ENCODE measurements at places on chromosomes 13 and 19.
A peak's percentile ranks its signal among the peaks of the same experiment; 100 is the strongest.

DNA sequence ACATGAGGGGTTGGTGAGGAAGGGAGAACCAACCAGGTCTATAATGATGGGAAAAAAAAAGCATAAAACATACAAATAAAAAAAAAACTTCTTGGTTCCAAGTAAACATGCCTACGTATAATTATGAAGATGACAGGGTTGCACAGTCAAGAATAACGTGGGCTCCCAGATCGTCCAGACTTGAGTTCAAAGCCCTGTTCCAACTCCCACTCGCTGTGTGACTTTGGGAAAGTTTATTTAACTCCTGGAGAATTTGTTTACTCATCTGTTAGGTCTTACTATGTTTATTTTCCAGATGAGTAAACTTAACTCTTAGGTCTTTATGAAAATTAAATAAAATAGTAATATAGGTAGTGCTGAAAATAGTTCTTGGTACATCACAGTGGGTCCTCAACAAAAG, 13.8 kb downstream of the STARD13 start:
- DNase-seq, result peak; percentile 26

DNA sequence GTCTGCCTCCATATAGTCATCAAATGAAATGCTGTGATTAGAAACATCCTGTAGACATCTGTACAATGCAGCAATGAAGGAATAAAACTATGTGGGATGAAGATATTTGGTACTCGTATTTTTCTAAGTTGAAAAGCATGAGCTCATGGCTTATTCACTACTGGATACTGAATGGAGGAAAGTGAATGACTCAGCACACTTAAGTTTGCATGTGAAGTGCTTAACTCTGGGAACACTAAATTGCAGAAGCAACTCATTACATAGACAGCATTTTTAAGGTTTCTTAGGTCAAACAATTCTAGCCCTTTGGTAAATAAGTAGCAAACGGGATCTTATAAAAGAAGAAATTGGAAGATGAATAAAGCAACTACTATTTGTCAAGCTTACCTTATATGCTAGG, 429.0 kb upstream of the MIR17HG start:
- peak; percentile 17 for DNase-seq

- DNase-seq, result no peak
These were observed 136.6 kb downstream of the GPC5 start for GRCh38 chr13:91534996-91535395.

- no peak for DNase-seq
These were observed 7.8 kb downstream of the SMARCA4 start for GRCh38 chr19:10968527-10969135.

DNA sequence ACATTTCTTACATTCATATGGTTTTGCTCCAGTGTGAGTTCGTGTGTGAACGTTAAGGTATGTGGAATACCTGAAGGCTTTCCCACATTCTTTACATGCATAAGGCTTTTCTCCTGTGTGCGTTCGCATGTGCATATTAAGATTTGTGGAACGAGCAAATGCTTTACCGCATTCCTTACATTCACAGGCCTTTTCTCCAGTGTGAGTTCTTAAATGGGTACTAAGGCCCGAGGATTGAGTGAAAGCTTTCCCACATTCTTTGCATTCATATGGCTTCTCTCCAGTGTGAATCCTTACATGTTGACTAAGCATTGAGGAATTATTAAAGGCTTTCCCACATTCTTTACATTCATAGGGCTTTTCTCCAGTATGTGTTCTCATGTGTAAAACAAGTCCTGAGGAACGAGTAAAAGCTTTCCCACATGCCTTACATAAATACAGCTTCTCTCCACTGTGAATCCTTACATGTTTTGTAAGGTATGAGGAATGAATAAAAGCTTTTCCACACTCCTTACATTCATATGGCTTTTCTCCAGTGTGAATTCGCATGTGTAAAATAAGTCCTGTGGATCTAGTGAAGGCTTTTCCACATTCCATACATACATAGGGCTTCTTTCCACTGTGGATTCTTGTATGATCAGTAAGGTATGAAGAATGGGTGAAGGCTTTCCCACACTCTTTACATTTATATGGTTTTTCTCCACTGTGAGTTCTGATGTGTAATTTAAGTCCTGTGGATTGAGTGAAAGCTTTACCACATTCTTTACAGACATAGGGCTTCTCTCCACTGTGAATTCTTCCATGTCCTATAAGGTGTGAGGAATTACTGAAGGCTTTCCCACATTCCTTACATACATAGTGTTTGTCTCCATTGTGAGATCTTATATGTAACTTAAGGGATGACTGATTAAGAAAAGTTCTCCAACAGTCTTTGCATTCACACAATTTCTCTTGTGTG, 10.7 kb downstream of the ZNF846 start:
- DNase-seq, result no peak

GRCh38 chr19:39299832-39300231, 3.6 kb downstream of the IFNL1 start:
- no peak for DNase-seq

- DNase-seq, result peak; percentile 52
These were observed 293.6 kb downstream of the DNAJC15 start for GRCh38 chr13:43316946-43317353.

GRCh38 chr13:72379581-72379980, 347.8 kb downstream of the MZT1 start:
- DNase-seq, result no peak

DNA sequence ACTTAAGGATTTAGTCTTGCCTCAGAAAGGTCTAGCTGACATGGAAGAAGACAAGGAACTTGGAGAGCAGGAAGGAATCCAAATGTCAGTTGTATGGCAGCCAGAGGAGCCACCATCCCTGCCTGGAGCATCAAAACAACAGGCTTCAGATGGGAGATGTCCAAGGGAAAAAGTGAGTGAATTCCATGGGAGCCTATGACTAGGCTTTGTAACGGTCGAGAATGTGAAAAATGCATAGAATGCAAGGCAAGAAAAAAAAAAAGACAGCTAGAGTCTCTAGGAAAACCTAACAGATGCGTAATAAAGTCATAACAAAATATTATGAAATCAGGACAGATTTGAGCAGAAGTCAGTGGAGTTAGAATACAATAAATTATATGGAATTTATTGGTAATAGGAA, 183.7 kb upstream of the LSM14A start:
- no peak for DNase-seq

DNA sequence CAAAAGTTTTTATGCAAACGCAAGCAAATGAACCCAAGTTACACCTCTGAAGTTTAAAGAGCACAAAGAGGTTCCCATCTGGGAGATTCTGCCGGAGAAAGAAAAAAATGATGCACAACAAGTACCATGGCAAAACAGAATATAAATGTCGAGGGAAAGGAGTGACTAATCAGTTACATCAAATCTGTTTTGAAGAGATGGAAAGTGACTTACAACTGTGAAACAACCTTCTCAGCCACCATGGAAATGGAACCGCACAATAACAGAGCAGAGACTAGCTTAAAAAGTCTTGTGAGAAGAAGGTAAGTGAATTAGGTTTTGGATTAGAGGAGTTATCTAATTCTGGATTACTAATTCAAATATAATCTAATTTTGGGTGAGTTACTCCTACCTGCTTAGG, 2.4 kb downstream of the HSPH1 start:
- DNase-seq, result no peak

DNA sequence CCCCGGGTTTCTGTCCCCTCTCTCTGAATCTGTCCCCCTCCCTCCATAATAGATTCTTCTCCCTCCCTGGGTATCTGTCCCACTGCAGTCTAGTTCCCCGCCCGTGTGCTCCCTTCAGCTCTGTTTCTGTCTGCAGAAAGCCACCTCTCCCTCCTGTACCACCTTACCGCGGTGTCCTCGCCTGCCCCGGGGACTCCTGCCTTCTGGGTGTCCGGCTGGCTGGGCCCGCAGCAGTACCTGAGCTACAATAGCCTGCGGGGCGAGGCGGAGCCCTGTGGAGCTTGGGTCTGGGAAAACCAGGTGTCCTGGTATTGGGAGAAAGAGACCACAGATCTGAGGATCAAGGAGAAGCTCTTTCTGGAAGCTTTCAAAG, 1.3 kb downstream of the FCGRT start:
- no peak for DNase-seq

DNA sequence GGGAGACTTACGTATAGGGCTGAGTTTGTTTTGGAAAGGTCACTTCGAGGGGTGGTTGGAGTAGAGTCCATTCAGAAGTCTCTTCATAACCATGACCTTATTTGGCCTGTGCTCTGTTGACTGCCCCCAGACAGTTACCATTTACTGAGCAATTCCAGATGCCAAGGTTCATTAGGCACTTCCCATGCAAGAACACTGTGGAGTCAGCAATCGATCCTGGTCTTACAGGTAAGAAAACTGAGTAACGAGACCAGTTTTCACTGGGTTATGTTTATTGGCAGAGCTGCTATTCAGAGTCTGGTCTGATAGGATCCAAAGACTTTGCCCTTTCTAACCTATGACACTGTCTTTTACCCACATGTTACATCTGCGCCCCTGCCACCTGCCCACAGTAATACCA, 134.7 kb downstream of the MTUS2 start:
- DNase-seq, result no peak

DNA sequence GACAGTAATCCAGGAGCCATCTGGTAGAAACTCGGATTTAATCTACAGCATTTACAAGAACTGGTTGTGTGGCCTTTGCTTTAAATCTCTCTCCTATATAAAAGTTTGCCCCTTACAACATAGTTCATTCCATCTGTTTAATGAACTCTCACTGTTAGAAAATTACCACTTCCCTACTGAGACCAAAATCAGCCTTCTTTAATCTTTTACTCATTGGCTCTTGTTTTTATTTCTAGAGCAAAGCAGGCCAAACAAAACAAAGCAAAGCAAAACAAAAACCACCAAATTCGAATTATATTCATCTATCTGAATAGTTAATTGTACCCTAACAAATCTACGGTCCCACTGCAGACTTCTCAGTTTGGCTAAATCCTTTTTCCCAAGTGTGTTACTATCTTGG, 127.0 kb downstream of the UGGT2 start:
- DNase-seq, result no peak

DNA sequence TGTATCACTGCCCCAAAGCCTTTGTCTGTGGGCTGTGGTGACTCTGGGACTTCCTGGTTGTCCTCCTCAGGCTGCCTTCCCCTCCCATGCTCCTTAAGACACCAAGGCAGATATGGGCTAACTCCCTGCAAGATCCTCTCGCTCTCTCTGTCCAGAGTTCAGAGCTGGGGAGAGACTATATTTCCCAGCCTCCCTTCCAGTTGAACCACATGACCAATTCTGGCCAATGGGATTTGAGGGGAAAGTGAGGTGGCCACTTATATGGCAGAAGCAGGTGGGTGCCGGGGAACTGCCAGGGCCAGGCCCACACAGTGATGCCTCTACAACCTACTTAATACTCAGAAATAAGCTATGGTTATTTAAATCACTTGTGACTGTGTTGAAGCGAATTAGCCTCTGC, 16.2 kb upstream of the ANGPTL8 start:
- no peak for DNase-seq

- peak; percentile 92 for DNase-seq
These were observed at the start of gene ZNF765 for GRCh38 chr19:53394974-53395839. TSS of gene ZNF765 (plus strand) at chr19:53395149. CDS start at chr19:53398016, 2,867 bp downstream.

DNA sequence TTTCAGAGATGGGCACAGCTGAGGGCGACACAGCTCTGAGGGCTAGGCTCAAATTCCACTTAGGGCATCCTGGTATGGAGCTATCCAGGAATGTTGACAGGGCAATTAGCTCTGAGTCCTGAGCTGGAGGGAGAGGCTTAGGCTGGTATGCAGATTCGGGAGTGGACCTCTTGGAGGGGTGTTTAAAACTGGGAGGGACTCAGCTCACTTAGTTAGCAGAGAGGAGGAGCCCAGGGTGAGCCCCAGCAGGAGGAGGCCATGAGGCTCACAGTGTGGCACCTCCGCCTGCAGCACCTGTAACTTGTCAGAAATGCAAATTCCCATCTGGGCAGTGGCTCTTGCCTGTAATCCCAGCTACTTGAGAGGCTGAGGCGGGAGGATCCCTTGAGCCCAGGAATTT, 10.2 kb upstream of the NOP53 start:
- DNase-seq, result no peak

DNA sequence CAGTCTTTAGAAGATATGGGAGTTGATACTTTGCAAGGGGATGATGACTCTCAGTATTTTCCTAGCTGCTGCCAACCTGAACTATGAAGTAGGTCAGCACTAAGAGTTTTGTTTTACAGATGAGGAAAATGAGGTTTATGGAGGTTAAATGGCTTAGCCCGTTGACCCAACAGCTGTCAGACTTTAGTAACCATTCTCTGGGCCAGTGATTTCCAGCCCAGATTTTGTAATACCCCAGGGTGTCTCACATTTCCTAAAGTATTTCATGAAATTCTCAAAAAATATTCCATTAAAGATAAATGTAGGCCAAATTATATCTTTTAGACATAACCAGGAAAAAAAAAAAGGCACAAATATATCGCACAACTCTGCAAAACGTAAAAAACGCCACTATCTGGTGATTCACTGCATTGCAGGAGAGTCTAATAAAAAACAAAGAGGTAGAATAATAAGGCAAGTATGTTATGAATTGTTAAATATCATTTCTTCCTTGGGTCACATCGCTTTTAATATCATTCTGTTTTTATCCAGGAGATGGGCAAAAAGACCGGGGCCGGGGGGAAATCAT, 112.5 kb downstream of the DACH1 start:
- DNase-seq, result no peak

GRCh38 chr13:46468570-46469463, 81.8 kb upstream of the RUBCNL start:
- peak; percentile 84 for DNase-seq

GRCh38 chr13:43961909-43962308, 82.2 kb downstream of the LACC1 start:
- DNase-seq, result no peak

DNA sequence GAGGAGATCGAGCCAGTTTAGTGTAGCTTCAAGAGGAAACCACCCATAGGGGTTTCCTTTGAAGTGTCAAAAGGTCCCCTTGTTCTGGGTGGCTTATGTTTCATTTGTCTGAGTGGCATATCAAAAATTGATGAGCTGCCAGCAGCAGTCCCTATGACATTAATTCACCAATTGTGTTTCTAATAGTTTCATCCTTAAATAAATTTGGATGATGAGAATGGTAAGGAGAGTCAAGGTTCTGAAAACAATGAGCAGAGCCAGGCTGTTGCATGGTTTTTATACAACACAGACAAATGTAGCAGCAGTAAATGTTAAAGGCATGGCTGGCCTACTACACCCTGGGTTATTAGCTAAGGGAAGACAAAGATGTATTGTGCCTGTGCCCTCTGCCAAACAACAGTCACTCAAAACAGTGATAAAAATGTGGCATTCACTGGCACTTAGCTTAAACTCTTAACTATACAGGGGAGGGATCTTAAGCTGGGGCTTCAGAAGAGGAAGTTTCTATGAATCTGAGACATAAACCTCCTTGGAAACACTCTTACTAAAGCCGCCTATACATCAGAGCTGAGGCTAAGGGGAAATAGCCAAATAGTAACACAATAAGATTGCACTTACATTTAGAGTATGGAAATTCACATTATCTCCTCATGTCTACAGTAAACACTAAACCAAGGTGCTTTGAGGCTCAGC, 200.5 kb downstream of the POU4F1 start:
- DNase-seq, result no peak
